ENCODE measurements at places on chromosomes 5 and 9.

DNA sequence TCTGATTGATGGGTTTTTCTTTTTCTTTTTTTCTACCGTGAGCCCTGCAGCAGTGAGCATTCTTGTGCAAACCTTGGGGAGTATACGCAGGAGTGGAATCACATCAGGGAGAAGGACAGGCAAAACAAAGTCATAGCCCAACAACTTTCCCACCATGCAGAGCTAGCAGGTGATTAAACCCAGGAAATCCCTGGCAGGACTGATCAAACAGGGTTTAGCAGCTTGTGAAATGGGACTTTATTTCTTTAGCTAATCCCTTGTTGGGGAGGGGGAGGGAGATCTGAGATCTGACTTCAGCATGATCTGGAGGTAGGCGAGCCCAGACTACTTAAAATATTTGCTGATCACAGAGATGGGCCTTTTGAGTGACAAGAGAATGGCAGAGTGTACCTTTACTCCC, 162.0 kb upstream of the GLRA1 start:
- no peak for DNase-seq

- DNase-seq = no peak
Observed at GRCh38 chr9:105541838-105542237, 16.1 kb upstream of the FKTN start.

DNA sequence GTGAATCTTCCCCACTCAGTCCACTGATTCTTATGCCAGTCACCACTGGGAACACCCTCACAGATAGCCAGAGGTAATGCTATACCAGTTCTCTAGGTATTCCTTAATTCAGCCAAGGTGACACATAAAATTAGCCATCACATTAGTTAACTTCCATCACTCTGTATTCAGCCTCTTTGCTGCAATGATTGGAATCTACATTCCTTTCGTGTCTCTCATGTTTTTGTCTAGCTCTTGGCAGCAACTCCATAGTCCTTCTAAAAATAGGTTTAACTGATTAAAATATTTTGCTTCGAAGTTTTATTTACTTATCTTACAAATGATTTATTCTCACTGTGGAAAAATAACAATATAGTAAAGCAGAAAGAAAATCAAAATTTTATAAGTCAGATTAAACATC, 19.6 kb upstream of the RNF20 start:
- peak; percentile 44 for DNase-seq

GRCh38 chr9:12882430-12882829, 107.6 kb downstream of the LURAP1L start:
- no peak for DNase-seq

DNA sequence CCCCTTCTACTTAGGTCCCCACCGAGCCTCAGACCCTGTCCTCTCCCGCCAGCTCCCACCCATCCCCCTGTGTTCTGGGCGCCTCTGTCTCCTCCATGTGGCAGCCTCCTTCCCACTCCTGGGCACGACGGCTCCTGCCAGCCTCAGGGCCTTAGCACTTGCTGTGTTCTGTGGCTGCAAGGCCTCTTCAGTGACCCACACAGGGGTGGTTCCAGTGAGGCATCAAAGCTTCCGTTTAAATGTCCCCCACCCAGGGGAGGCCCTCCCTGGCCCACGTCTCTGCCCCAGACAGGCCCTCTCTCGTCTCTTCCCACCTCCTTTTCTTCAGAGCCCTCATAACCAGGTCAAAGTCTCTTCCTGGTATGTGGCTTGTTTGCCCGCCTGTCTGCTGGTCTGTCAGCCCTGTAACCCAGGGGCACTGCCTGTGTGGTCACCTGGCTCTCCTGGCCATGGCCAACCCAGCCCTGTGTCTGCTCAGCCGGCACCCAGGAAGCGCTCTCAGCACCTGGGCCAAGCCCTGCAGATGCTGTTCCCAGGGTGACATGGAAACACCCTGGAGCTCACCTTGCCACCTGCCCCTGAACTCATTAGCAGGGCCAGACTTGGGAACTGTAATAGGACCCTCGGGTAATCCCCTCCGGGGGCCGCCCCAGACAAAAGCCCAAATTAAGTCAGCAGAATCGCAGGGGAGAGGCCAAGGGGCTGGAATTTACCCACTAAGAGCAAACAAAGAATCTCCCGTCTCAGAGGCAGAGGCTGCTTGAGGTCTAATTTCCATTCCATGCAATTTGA, 33.7 kb downstream of the LHX3 start:
- no peak for DNase-seq

DNA sequence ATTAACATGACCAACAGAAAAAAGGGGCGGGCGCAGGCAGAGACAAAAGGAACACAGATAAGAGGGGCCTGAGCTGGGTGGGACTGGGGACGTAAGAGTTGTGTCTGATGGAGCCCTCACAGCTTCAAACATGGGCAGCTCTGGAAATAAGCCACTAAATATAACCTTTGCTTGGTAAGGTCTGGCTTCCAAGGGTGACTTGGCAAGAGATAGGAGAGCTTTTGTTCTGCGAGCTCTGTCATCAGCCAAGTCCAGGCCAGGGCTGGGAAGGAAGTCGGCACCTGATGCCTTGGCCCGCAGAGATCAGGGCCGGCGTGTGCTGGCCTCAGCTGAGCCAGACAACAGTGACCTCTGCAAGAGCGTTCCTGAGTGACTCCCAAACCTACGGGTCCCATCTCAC, 11.8 kb downstream of the TRUB2 start:
- no peak for DNase-seq

- peak; percentile 99 for DNase-seq
Observed at GRCh38 chr5:133245191-133246052, 193.6 kb downstream of the HSPA4 start.

Measured in epithelial cell of esophagus (primary cell).